Stimulated activated CD4-positive, alpha-beta T cell treated with anti-CD3 and anti-CD28 coated beads, Interleukin-1b, Interleukin-23, amount 100 ng/mL, for 4 hours (primary cell): ENCODE measurements at places on chromosomes 13 and 19.
A peak's percentile ranks its signal among the peaks of the same experiment; 100 is the strongest.

DNA sequence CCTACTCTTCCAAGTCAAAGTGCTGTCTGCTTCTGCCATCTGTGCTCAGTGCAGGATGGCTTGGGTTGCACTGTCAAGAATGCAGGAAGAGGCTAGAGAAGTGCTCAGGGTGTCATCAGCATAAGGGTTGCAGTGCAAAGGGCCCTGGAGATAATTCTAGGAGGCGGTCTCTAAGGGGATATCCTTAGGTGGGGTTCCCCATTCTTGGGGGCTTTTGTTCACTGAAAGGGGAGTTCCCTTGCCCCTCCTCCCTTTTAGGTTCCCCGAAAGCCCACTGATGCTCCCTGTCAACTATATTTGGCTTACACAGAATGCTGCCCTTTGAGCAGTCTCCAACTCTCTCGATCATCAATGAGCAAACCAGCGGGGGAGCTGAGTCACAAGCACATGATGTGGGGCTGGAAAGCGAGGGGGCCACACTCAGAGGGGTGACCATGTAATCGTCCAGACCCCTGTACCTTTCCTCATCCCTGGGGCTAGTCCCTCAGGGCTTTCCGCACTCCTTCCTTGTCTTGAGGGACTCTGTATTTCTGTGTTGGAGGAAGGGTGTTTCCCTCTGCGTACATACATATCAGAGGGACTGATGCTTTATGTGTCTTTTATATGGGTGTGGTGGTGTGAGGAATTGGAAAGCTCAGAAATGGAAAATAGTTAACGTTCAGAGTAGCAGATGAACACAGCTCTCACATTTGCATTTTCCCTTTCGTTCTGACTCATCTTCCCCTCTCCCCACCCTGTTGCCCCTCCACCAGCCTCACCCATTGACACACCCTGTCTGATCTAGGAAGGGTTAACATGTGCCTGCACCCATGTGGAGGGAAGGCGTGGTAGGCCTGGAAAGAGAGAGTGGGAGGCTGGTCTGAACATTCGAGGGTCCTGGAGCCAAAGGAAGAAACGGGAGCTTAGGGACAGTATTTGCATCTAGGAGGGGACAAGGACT is 6.7 kb downstream of the ZBTB32 start:
- peak; percentile 37 for DNase-seq

DNA sequence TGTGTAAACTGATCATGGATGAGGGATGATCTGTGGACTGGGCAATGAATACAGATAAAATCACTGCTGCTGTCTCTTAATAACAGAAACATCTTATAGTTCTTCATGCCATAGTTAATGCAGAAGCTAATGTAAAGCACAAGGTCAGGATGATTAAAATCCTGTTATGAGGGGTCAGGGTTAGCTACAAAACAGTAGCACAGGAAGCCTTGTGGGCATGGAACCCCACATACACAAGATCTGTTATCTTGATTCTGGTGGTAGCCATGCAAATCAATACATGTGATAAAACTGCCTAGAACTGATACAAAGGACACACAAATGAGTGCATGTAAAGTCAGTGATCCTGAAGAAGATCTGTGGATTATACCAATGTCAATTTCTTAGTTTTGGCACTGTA is 96.4 kb downstream of the KLF12 start:
- no peak for DNase-seq

DNA sequence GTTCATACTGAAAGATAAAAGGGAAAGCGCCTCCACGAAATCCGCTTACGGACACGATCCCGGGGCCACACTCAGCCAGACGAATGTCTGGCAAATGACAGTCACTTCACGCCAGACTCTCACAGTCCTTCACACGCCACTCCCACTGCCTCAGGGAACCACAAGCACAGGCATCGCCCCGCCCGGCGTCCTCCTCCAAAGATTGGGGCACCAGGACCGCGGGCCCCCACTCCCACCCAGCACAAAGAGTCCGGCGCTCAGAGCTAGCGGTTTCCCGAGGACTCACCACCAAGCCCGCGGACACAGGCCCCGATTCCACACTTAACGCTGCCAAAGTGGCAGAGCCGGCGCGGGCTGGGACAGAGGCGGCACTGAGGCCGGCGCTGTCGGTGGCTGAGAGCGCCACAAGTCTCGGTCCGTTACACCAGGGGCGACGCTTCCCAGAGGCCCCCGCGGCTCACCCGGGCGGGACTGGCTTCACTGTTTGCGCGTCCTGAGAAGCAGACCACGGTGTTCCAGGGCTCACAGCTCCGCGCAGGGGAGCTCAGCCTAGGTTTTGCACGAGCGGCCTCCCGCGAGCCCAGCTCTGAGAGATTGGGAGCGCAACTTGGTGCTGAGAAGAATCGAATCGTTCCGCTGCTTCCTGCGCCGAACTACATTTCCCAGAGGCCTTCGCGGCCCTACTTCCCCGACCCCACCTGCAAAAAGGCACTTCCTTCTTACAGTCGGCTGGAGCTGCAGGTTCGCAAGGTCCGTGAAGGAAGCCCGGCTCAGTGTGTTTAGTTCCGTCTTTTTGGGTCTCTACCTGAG is at the start of gene ZNF569:
Gene ZNF569 (minus strand): TSS at position 647 of the 810 bp plus-strand sequence. CDS start 22,523 bp downstream, outside the sequence.
- DNase-seq = peak; percentile 79

DNA sequence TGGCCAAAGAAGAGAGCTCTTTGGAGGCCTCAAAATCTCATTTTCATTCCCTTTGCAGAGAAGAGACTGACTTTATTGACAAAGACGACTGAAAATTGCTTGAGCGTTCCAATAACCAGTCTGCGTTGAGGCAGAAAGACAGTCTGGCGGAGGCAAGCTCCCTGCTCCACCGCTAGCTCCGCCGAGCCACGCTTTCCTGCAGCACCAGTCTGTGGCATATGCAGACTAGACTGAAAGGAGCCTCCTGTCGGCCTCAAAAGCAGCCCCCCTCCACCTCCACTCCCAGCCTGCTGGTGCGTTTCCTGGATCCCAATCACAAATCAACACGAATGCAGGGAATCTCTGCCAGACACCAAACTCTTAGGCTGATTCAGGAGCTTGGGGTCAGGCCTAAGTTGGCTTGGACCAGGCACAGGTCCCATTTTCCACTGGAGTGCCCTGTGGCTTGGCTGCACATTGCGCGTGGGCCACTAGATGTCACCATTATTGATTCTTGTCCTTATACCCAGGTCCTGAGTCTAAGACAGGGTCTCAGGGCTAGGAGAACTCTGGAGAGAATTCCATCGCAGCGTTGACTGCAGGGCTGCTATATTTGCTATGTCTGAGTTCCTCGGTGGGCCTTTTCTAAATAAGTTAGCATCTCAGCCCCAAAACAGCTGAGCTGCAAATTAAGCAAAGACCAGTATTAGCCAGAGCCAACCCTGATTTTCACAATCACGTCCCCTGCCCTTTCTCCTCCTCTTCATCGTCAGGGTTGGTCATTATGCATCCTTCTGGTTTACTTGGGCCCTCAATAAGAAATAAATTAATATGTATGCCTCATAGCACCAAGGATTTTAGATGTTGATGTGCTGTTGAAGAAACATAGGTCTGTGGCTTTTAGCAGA is 5.2 kb upstream of the ZNF507 start:
- DNase-seq = peak; percentile 36

DNA sequence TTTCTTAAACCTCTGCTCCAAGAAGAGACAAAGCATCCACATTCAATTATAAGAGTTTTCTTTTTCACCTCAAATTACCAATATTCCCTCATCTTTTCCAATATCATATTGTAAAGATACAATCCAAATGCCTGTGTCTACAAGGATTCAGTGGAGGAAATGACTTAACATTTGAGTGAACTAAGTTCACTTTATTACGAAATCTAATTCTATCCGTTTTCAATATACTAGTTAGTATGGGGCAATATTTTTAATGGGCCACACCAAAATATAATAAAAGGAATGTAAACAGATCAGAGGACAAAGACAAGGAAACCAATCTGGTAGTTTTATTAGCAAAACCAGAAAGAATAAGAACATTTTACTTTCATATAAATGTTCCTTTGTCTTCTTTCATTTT is 136.0 kb downstream of the DCLK1 start:
- DNase-seq = no peak

DNA sequence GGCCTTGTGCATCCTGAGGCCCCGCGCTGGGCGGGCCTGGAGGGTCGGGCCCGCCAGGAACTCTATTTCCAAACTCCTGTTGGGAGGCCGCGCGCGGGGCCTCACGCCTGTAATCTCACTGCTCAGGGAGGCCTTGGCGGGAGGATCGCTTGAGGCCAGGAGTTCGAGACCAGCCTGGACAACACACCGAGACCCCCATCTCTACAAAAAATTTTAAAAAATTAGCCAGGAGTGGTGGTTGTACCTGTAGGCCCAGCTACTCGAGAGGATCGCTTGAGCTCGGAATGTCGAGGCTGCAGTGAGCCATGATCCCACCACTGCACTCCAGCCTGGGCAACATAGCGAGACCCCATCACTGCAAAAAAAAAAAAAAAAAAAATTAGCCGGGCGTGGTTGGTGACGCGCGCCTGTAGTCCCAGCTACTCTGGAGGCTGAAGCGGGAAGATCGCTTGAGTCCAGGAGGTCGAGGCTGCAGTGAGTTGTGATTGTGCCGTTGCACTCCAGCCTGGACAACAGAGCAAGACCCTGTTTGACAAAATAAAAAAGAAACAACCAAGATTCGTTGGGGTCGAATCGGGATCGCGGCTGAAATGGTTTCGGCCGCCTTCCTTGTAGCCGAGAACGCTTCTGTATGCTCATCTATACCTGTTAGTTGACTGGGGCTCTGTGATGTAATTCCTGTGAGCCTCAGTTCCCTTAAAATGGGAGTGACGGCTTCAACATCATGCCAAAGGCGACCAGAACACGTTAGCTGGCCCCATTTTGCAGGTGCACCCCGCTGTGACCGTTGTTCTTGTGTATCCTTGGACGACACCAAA is 636 bp downstream of the SF3A2 start:
- no peak for DNase-seq

DNA sequence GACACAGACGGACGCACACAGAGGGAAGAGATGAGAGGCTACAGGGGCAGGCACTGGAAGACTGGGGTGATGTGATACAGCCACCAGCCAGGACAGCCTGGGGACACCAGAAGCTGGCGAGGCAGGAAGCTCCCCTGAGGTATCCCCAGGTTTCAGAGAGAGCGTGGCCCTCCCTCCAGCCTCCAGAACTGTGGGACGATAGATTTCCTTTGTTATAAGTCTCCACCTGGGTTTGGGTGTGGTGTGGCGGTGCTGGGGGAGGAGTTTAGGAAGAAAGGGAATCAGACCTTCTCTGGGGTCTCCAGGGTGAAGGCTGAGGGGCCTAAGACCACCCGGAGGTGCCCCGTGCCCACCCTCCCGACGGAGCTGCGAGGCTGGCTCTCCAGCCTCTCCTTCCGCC is 2.7 kb upstream of the ASPDH start:
- no peak for DNase-seq

GRCh38 chr13:45200701-45201232 is at the start of gene KCTD4:
Gene KCTD4, minus strand, starts transcription at chr13:45201045. Its CDS starts 6,478 bp downstream, at chr13:45194567.
- no peak for DNase-seq

DNA sequence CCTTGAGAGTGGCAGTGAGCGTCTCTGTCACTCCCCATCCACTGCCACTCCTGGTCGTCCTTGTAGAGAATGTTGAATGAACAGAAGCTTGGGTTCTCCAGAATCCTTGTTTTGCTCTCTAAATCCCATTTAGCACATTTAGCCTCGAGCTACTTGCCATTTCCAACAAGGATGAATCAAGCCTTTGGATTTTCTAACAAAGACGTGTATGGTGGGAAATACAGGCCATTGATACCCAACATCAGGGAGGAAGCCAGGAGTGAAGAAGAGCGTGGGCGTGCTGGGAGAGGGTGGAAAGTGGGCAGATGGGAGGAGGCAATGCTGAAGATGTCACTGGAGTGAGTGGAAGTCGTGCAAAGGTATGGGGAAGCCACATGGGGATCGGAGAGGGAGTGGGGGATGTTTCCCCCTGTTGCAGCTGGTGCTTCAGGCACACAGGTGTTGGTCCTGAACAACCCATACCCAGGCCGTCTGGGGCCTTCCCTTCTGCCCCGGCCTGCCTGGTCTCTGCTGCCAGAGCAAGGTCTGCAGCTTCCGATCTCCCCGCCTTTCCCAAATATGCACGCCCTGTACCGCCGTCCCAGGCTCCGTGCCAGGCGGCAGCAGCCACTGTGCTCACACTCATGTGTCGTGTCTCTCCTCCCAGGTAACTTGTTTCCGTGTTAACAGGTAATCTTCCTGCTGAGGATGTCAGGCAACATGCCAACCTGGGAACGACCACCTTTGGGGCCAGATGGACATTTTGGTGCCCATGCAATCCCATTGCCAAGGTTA is 48.7 kb downstream of the ZIC5 start:
- no peak for DNase-seq

DNA sequence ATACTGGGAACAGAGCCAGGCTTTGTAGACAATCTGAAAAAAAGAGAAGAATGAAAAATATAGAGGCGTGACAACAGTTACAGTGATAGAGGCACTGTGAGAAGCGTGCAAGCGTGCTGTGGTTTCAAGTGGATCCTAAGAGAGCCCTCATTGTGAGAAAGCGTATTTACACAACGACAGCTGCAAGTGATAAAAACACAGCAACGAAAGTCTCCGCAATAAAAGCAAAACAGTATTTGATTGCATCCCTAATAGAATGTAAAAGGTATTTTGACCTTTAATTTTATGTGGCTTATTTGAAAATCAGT is 642.7 kb upstream of the ARGLU1 start:
- no peak for DNase-seq

- DNase-seq = no peak
These were observed 35.7 kb downstream of the STK24 start for GRCh38 chr13:98541191-98541590.

DNA sequence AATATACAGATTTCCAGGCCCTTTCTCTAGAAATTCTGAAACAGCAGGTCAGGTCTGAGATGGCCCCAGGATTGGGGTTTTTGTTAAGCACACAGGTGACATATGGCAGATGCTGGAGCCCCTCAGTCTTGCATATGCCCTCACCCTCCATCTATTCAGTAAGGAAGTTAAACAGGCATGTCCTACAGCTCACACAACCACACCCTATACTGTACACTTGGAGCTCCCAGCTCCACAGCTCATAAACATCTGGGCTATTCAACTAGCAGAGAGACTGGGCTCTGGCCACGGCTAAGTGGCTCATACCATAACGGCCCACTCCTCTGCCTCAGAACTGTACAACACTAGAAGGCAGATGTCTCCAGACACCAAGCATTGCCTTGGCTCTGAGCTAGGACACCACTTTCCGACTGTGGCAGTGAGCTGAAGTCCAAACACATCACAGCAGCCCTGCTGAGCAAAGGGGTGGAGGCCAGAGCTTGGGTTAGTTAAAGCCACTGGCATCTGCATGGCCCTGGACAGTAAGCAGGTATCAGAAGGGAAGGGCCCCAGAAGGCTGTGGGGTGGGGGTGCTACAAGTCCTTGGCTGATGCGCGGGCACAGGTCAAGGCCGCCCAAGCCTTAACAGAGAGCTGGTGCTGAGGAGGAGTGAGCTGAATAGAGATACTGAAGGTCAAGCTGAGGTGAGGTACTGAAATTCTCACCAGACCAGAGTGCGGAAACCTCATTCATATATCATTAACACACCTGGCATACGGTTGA is 79.1 kb downstream of the ABCC4 start:
- DNase-seq = no peak

DNA sequence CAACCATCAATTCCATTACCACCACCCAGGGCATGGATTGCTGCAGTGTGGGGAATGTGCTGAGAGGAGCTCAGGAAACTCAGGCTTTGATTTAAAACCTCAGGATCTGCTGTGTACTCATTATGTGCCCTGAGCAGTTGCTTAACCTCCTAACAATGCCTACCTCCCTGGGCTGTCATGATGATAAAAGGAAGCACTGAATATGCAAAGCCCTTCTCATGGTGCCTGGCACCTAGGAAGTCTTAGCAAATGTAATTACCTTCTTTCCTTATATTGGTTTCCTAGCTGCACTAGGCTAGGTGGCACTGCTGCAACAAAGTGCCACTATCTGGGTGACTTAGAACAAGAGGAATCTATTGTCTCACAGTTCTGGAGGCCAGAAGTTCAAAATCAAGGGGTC is 62.2 kb downstream of the KCTD12 start:
- DNase-seq = no peak
